Stimulated activated CD4-positive, alpha-beta T cell treated with anti-CD3 and anti-CD28 coated beads, Interleukin-2, amount 100 ng/mL, for 4 hours (primary cell): ENCODE measurements at places on chromosomes 13 and 19.

DNA sequence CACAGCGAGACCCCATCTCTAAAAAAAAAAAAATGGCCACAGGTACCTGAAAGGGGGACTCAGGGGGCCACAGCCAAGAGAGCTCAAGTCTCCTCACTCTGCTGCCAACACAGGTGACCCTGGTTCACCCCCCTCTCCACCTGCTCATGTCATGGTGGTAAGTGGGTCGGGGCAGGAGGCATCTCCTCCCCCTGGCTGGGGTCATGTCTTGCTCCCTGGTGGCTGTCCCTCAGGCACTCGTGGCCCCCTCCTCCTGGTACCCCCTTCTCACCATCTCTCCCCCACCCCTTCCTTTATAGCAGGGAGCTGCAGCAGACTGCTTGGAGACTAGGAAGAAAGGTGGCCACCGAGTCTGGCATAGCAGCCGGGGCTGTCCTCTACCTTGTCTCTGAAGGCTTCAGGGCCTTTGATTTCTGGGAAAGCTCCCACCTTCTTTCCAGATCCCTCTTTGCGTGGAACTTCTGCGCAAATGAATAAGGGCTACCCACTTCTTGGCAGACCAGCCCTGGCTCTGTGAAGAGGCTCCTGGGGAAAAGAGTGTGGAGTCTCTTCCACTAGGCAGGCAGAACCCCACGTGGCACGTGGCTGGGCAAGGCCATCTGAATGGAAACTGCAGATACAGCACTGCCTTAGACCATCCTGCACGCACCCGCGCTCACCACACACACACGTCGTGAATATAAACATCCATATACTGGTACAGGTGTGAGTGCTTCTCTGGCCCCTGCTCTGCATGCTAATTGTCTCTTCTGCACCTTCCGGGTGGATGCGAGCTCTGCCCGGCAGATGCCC lies 20.1 kb upstream of the MIER2 start:
- DNase-seq = no peak

GRCh38 chr19:55256562-55257460 lies 2.0 kb downstream of the PPP6R1 start:
- DNase-seq = no peak

- no peak for DNase-seq
These were observed 1495.0 kb upstream of the PCDH20 start for GRCh38 chr13:62910541-62911060.

DNA sequence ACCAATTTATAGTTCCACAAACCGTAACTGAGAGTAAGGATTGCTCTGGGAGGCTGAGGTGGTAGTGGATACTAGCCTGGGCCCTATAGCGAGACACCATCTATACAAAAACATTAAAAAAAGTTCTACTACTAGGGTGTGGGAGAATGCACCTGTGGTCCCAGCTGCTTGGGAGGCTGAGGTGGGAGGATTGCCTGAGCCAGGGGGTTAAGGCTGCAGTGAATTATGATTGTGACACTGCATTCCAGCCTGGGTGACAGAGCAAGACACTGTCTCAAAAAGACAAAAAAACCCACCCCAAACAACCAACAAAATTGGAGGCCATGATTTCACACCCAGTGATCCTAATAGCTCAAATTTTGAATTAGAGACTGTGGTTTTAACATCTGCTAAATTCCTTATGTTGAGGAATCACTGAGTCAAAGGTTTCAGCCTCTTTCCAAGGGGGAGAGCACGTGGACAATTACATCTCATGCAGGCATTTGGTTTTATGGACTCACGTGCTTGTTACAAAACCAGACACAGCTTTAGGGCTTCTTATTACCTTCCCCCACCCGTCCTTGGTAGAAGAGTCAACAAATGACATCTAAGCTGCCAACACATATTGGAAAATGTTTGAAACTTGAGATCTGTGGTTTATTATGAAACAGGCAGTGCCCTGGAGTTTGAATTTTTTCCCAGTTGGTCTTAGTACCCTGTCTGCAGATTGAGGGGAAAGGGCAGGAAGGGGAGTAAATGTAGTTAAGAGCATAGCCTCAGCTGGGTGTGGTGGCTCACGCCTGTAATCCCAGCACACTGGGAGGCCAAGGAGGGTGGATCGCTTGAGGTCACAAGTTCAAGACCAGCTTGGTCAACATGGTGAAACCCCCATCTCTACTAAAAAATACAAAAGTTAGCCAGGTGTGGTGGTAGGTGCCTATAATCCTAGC lies 18.5 kb downstream of the CYP2A6 start:
- no peak for DNase-seq

- DNase-seq = peak; percentile 59
These were observed 15.2 kb downstream of the PLEKHF1 start for GRCh38 chr19:29680447-29680846.

- DNase-seq = no peak
These were observed 16.1 kb downstream of the ZNF446 start for GRCh38 chr19:58492265-58492664.

DNA sequence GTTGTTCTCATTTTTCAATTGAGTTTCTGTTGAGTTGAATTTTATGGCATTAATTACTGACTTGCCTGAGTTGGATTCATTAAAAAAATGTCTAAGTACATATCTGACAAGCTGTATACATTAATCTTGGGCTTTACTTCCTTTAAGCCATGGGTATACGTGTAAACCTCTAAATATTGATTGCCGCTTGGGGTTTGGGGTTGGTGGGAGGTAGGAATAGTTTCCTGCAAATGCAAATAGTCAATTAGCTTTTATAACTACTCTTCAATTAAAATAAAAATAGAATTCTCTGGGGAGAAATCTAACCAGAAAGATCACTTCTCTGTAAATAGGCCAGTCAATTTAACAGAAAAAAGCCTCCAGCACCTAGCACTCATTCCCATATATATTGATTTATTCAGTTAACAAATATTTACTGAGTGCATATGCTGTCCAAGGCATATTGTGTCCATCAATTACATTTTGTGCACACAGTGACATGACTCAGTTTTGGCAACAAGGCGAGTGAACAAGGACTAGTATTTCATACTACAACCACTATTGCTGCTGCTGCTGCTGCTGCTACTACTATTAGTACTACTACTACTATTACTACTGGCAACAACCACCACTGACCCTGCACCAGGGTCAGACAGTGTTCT lies 306.8 kb downstream of the RFC3 start:
- no peak for DNase-seq

DNA sequence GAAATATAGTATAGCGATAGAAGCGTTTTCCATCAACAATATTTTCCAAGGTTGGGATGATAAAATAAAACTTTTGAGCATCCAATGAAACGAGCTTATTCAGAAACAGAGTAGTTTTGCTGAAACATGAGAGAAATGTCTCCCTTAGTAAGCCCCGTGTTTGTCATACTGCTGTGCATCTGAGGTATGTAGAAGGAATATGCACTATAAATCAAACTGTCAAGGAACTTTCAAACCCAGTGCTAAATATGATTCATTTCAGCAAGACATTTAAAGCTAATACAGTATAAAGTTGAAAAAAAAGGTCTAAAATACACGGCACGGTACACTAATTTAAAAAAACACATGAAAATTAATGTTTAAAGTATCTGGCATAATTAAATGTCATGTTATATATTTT lies 546.2 kb downstream of the SLITRK5 start:
- DNase-seq = no peak
